ENCODE measurements at places on chromosomes 2 and 18. TPM values are rescaled to one million over a fixed set of nuclear protein-coding genes. Genes with fewer than 3 reads are reported as not detected.

TM4SF20 gene
- not detected for total RNA-seq

- no peak for DNase-seq
These were observed 187.0 kb downstream of the HAUS1 start for GRCh38 chr18:46291149-46291548.

DNA sequence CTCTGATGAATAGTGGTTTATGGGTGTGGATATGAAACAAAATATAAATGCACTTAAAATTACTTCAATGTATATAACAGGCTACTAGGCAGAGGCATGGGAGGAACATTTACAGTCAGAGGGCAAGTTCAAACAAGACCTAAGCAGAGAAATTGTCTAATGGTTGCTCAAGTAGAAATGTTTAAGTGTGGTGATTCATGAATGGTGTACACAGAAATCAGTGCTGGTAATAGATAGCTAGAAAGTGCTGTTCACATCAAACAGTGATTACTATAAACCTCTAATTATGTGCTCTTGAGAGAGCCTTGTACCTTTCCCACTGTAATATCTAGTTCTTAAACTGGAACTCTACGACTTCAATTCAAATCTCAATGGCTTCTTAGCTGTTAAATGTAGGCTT is 485.1 kb downstream of the NRXN1 start:
- DNase-seq = no peak

- DNase-seq = no peak
These were observed 96.5 kb upstream of the BOD1L2 start for GRCh38 chr18:57050310-57050949.

GRCh38 chr2:157246765-157247407 is 10.6 kb upstream of the GALNT5 start:
- no peak for DNase-seq

GRCh38 chr18:79934311-79935097 is 16.9 kb downstream of the SLC66A2 start:
- DNase-seq = no peak

DNA sequence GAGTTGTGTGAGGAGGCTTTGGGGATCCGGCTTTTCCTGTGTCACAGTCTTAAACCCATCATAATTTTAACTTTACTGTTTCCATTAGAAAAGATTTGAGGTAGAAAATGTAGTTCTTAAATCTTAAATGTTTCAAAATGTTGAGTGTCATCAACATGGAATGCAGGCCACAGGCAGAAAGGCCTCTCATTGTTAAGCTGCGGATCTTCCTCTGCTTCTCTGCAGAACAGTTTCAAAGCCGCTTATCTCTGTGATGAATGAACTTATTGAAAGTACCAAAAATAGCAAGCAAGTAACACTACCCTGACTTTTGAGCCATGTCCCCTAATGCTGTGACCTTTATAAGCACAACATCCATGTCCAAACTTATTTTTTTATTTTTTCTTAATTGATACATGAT is 1645.8 kb downstream of the DPP10 start:
- DNase-seq = no peak

- DNase-seq = no peak
These were observed 100.6 kb downstream of the TFCP2L1 start for GRCh38 chr2:121184248-121184862.

EML6 gene
- 0.30 TPM for total RNA-seq

DNA sequence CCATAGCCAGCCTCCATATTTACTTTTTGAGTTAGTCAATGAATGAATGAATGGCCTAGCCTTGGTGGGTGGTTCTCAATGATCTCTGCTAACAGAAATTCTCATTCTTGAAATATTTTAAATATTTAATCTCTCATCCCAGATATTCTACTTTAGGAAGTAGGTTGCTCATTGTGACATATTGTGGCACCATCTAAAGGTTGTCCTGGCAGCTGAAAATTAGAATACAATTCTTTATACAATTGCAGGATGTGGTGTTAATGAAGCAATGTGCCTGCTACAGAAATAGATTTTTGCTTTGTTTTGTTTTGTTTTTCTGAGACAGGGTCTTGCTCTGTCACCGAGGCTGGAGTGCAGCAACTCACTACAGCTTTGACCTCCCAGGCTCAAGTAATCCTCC is 35.8 kb downstream of the SCG2 start:
- no peak for DNase-seq
